ENCODE measurements at places on chromosomes 4 and X.

GRCh38 chrX:151852294-151852693 is 60.4 kb upstream of the MAGEA4 start:
- DNase-seq, result no peak

DNA sequence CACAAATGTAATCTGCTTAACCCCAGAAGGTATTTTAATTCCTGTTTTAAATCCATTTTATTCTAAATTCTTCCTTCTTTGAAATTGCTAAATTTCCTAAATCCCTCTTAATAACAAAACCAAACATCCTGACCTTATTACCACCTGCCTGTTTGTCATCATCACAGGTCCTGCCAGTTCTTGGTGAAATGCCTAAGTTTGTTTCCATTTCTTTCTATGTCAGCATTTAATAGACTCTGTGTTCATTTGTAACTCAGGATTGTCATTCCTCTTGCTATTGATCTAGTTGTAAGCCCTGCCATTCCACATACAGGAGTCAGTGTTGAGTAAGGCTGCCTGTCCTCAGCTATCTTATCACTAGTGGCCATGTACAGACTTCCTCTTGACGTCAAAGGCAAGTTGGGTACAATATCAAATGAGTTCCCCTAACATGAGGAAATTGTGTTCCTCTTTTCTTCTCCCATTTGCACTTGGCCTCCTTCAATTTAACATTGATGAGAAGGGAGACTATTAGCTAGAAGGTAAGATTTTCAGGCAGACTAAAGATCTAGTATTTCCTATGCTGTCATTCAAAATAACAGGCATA is 440.1 kb downstream of the AFF2 start:
- DNase-seq, result no peak

DNA sequence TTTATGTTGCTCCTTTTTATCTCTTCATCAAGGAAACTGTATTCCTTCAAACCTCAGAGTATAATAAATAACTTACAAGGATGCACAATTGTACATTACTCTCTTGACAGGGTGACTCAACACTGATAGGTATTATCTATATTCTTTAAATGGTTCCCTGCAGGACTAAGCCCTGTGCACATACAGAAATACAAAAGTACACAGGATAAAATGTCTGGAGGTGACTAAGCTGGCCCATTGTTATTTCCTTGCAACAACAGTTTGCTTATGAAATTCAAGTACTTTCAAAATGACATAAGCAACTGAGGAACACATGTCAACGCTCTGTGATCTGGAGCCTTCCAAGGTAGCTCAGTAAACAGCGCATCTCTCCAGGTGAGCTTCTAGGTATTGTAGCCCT is 83.8 kb upstream of the RPL34 start:
- no peak for DNase-seq

DNA sequence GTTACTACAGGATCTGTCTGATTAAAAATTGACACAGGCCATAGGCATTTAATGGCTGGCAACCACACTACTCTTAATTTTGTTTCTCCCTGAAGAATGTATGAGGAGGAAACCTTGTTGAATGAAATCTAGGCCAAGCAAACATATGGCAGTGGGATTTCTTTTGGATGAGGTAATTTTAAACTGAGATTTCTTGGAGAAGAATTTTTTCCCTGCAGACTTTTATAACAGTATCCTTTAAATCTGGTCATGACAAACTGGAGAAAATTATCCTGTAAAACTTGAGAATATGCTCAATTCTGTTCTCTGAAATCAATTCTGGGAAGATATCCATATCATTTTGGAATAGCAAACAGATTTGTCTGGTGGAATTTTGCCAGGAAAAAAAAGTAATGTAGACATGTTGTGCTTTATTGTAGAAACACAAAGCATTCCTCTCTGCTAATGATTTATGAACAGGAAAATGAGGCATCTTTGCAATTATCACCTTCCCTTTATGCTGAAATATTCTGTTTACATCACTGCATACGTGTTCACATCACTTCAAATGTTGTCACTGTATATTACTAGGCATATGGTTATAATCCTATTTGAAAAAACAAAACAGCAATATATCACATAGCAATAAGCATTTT is 108.3 kb upstream of the ARSJ start:
- DNase-seq, result no peak

DNA sequence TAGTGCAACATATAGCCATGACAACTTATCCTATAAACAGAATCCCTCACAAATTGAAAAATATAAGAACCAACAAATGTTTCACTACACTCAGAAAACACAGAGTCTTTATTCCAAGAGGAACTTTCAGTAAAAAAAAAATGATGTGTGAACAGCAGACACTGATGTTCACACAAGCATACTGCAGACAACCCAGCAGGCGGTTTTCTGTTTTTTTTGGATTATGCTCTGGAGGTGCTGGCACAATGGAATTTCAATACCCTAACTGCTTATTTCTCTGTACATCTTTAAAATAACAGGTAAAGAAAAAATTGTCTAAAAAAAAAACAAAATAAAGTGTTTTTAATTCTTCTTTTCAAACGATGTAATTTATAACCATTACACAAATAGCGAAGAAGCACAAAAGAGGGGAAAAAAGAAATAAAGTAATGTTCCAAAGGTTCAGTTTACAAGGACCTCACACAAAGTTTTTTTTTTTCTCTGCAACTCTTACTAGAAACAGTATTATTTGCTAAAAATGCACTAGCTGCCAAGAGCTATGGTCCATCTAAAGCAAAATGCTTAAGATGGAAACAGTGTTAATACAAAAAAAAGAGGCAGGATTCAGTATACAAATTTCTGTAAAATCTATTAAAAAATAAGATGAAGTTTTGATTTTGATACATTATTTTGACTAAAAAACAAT is 55.3 kb downstream of the ANAPC10 start:
- DNase-seq, result no peak

DNA sequence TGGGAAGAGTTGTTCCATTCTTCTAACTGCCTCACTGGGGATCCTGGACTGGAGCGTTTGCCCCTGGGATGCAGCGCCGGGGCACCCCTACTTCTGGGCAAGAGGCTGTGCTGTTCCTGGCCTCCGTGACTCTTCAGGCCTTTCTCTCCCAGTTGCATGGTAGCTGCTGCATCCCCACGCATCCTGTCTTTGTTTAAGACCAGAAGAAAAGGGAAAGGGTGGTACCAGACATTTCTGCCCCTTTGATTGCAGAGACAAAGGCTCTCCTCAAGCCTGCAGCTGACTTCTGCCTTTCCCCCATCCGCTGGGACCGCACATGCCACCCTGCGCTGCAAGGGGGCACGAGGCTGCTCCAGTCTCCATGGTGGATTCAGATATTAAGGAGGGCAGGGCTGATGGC is 70.4 kb downstream of the SHROOM2 start:
- DNase-seq, result no peak

- DNase-seq, result no peak
Observed at GRCh38 chr4:107519053-107519452, 201.0 kb downstream of the PAPSS1 start.

DNA sequence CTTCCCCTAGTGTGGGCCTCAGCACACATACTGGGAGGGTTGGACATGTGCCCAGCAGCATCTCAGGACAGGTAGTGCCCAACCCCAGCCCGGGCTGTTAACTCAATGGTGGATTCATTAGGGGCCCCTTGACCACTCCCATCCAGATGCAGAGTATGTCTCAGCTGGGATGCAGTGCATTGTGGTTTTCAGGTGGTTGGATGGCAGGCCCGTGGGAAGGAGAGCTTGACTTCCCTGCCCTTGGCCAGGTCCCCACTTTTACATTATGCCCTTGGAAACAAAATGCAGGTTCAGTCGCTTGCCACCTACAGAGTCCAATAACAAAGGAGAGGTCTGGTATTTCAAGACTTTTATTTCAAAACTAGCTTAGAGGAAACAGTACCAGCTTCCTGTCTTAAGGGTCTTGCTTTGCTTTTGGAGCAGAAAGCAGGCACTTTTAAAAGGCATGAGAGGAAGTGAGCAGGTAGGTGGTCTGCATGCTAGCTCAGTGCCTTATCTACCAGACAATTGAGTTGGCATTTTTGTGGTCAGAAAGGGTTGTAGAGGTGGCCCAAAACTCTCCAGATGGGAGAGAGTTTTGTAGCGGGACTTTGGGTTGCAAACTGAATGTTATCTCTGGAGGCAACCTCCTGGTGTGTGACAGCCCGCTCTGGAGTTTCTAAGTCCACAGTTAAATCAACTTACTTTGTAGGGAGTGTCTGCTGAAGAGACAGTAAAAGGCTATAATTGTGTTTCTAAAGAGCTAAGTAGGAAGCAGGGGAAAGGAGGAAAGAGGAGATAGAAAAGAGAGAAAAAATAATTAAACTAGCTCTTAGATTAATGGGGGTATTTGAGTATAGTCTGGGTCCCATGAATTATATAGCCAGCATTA is 171.0 kb downstream of the GALNTL6 start:
- no peak for DNase-seq

GRCh38 chr4:112266823-112267222 is 18.9 kb downstream of the TIFA start:
- no peak for DNase-seq

DNA sequence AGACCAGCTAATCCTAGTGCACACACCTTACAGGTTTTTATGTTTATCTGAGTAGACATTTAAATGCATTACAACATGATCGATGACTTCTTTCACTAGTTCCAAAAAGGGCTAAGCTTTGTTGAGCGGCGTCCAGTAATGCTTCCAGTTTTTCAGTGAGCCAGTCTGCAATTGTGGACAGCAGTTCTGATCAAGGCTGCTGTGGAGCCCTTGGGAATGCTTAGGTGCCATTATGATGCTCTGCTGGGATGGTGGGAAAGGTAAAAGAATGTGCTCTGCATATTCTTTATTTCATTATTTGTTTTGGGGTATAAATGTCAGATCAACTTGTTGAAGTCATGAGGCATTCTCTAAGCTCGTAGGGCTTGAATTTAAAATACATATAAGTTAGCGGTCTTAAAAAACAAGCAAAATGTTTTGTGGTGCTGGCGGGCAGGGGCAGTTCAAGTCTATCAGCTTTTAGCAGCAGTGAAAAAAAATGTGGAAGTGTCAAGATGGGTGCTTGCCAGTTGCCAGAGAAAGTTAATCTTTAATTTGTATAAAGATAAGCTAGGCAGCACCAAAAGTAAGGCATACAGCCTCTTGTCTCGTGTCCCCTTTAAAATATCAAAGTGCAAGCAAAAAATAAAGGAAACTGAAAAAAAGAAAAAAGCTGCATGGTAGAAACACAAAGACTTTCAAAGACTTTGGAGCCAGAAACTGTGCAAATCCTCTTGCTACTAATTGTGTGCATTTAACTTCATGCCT is 5.8 kb downstream of the MID1IP1 start:
- DNase-seq, result no peak

- no peak for DNase-seq
Observed at GRCh38 chrX:28586286-28586685, 960 bp upstream of the IL1RAPL1 start.

- DNase-seq, result peak; percentile 17
Observed at GRCh38 chr4:159103384-159103990, 608 bp downstream of the RAPGEF2 start.

GRCh38 chr4:112982680-112983079 is 66.8 kb upstream of the ANK2 start:
- no peak for DNase-seq

GRCh38 chrX:110568441-110568840 is 209.8 kb downstream of the RTL9 start:
- no peak for DNase-seq

DNA sequence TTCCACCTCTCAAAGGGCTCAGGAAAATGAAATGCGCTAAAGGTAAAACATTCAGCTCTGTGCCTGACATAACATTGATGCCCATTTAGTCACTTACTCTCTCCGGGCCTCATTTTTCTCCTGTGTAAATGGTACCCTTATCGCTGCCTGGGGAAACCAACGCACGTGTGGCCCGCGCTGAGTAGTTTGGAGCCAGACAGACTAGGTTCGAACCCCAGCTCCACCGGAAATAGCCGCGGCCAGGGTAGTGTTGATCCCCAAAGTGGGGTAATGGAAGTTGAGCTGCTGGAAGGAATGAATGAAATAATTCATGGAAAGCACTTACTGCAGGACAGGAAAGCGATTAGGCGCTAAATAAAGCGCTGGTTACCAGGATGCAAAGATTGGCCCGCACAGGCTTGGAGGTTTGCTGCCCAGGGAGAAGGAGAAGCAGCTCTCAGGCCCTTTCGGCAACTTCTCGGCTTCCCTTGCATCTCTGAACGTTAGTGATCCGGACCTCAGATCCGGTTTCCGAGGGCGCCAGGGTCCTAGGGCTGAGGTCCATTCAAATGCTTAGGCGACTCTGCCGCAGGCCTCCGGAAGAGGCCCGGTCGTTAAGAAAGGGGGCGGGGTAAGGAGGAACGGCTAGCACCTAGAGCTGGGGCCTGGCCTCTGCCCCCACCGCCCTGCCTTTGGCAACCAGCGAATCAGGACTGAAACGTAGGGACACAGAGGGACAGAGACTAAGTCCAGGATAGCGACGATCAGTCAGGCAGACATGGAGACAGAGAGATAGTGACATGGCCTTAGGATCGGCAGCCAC is 13.3 kb downstream of the NKX3-2 start:
- DNase-seq, result no peak
